Memory B cell (primary cell): ENCODE measurements at places on chromosomes 6 and 20.

DNA sequence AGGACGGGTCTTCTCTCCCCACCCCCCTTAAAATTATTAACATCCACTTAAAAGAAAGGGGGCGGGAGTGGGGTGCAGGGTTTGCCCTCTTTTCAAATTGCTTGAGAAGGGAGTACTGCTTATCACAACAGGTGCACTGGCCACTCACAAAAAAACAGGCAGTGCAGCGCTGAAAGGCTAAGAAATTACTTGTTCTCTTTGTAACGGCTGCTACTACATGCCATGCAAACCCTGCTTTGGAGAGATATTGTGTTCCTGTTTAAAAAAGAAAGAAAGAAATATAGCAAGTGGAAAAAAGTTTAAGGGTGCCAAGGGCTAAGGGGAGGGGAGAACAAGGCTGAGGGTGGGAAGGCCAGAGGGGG, 312.7 kb upstream of the JARID2 start:
- no peak for DNase-seq

- no peak for DNase-seq
These were observed 3.9 kb upstream of the PTPRA start for GRCh38 chr20:2869381-2869780.

- no peak for DNase-seq
These were observed 92.1 kb downstream of the ID4 start for GRCh38 chr6:19929312-19929711.

DNA sequence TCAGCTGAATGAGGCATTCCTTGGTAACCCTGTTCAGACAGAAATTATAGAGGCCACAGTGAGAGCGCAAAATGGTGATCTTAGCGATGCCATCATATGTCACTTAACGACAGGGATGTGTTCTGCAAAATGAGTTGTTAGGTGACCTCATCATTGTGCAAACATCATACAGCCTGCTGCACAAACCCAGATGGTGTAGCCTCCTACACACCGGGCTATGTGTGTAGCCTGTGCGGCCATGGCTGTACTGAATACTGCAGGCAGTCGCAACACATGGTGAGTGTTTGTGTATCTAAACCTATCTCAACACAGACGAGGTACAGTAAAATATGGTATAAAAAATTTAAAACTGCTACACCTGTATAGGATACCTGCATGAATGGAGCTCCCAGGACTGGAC, 234.1 kb upstream of the PMEPA1 start:
- DNase-seq, result no peak

- DNase-seq, result no peak
These were observed 24.2 kb upstream of the MYMX start for GRCh38 chr6:44192428-44193041.

- no peak for DNase-seq
These were observed 96.6 kb downstream of the IMPG1 start for GRCh38 chr6:75975904-75976303.

DNA sequence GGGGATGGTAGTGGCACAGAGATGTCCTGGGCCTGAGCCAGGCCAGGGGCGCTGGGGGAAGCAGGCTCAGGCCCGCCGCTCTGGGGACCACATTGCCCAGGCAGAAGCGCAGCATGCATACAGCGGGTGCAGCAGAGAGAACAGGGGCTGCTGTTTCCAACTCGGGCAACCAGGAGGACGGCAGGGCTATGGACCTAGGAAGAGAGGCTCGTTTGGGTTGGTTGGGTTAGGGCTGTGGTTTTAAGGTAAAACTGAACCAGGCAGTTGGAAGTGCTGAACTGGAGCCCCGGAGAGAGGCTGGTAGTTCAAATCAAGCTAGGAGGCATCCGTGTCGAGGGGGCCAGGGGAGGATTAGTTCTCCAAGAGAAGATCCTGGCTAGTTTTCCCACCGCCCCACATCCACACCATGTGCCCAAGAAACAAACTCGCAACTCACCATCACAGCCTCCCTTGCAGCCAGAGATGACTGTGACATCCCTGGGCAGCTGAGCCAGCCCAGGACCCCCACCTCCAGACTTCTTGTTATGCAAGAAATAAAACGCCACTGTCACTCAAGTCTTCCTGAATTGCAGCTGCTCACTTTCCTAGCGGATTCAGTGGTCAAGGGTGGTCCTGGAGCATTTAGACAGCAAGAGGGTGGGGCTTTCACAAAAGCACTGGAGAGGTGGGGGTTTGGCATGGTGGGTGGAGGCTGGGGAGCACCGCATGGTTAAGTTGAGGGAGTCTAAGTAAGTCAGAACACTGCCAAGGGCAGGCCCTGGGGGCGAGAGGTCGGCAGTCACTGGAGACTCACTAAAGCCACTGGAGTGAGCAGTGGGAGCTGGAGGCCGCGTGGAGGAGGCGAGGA, 161.2 kb downstream of the GRM4 start:
- no peak for DNase-seq

GRCh38 chr6:315921-316752, 23.9 kb downstream of the DUSP22 start:
- DNase-seq, result no peak

- DNase-seq, result no peak
These were observed 32.0 kb upstream of the SCRT2 start for GRCh38 chr20:707451-708110.

GRCh38 chr20:57464642-57465211, 60.2 kb downstream of the CTCFL start:
- no peak for DNase-seq

DNA sequence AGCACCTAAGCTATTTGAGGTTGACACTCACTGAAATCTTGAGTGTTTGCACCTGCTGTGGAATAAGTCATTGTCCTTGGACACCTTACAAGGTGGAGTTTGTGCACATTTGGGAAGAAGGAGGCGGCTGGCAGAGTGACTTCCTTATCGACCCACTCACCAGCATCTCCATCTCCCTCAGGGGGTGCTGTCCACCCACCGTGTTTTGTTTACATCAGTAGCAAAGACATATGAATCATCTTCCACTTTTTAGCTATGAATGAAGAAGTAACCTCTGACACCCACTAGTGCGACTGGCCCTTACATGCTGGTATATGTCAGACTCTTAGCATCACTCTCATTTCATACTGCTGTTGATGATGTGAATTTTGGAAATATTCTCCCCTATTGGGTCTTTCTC, 119.5 kb upstream of the SGK1 start:
- DNase-seq, result no peak

- no peak for DNase-seq
These were observed 4.9 kb upstream of the LMBRD1 start for GRCh38 chr6:69801711-69802110.

GRCh38 chr6:160586374-160586773, 77.7 kb downstream of the LPA start:
- no peak for DNase-seq

GRCh38 chr20:20020908-20021307, 3.7 kb downstream of the NAA20 start:
- no peak for DNase-seq

- DNase-seq, result no peak
These were observed 795.1 kb upstream of the HS3ST5 start for GRCh38 chr6:115137910-115138309.

DNA sequence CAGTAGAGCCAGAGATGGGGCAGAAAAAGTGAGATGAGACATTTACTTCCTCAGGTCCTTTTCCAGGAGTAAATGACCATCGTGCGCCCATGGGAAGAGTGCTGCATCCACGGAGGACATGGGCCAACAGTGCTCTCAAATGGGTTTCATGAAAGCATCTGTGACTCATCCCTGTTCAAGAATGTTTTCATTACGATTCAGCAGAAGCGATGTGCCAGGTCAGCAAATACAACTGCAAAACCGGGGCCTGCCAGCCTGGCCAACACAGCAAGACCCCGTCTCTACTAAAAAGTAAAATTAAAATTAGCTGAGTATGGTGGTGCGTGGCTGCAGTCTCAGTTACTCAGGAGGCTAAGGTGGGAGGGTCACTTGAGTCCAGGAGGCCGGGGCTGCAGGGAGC, 125.1 kb downstream of the LY86 start:
- no peak for DNase-seq

DNA sequence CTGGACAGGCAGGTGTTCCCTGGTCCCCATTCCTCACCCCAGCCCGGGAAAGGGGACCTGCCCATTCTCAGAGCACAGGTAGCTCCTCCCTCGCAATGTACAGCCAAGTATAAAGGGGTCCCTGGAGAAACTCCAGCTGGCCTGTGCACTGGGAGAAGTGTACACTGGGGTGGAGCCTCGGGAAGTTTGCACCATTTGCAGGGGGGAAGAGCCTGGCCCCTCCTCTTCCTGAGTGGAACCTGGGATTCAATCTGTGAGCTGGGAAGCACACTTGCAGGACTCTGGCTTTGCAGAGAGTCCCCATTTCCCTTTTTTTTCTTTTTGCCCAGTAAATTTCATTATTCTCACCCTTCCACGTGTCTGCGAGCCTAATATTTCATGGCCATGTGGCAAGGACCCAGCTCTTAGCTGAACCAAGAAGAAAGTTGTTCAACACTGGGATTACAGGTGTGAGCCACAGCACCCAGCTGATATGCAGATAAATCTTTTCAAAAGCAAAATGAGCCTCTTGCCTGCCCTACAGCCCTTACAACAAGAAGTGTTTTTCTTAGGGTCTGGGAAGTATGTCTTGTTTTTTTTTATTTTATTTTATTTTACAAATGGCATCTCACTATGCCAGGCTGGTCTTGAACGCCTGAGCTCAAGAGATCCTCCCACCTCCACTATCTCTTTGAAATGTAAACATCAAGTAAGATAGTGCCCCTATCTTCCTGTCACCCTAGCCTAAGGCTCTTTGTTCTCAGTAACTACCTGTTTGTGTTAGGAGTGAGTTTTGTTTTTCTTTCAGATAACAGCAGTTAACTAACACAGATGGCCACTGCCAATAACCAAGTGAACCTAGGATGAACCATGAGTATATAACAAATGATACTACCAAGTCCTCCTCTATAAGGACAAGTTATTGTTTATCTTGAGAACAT, 9.3 kb upstream of the RNGTT start:
- no peak for DNase-seq

DNA sequence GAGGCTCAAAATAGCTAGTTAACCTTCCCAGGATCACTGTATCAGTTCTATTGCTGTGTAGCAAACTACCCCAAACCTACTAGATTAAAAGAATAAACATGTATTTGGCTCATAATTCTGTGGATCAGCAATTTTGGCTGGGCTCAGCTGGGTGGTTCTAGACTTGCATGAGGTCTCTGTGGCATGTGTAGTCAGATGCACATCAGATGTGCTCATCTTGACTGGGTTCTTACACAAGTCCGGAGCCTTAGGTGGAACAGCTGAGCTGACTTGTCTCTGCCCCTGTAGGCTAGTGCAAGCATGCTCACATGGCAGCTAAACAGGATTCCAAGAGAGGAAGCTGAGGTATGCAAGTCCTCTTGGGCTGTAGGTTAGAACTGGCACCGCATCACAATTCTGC, 173.2 kb upstream of the PRND start:
- no peak for DNase-seq
